CD4-positive, alpha-beta T cell treated with Interleukin-2 at 100 ng/mL for 4 hours (primary cell): ENCODE measurements at places on chromosomes 3 and 15.

- DNase-seq = no peak
Observed at GRCh38 chr15:86237111-86237500, 157.4 kb downstream of the AGBL1 start.

DNA sequence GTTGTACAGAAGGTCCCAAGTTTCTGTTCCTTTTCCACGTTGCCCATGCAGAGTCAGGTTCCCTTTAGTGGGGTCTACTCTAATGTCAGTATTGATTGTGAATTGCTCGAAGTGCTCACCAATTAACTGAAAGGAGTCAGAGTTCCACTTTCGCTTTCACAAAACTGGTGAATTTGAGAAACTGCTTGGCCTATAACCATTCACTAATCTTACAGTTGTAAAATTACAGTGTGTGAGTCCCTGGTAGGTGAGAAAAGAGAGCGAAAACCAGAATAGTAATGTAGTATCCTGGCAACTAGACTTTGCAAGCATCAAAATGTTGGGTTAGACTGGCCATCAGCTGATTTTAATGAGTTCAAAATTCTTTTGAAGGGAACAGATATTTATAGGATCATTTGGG is 237.5 kb upstream of the CHRM5 start:
- no peak for DNase-seq

- DNase-seq = no peak
Observed at GRCh38 chr3:41244620-41245336, 45.5 kb downstream of the CTNNB1 start.

DNA sequence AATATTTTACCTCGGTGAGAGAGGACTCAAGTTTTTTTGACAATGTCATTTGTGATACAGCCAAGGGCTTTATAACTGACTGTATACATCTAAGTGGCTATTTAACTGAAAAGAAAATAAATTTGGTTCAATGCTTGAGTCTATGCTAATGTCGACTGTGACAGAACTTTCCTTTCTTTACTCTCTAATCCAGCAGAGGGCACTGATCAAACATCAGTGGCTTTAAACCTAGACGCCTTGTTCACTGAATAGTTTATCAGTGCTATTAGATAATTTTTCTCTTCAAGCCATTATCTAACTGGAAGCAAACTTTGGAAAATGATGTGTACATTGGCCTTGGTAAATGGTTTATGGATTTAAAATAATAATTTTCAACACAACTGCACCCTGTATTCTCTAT is 285.1 kb downstream of the CHL1 start:
- DNase-seq = no peak

- DNase-seq = no peak
Observed at GRCh38 chr3:190193210-190193609, 72.5 kb upstream of the P3H2 start.

DNA sequence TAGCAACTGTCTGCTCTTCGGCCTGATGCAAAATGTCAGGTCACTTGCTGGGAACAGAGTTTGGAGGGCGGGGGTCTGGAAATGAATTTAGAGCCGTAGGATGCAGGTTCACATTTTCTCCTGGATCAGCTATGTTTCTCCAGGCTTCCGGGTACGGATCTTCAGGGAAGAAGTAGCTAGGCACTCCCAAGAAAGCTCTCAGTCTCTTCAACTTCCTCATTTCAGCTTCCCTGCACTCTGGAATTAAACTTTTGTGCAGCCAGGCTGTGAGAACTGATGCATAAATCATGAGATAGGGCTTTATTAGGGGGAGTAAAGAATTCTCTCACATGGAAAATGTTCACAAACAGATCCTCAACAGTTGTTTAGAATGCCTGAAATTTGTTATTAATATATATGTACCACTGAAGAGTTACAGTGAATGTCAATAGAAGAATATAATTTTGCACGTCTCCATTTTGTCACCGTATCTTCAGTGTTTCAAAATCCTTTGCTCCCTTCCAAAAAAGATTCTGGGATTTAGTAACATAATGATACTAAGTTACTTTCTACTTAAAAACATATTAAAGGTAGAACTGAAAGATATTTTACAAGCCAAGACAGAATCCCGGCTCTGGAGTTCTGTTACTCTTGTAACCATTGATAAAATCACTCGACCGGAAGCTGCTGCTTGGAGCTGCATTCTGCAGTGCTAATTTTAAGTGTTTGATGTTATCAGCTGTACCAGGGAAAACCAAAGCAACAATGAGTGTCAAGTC is 178.5 kb upstream of the P2RY1 start:
- DNase-seq = no peak

- no peak for DNase-seq
Observed at GRCh38 chr3:166390303-166390702, 553.1 kb upstream of the BCHE start.

GRCh38 chr15:42405863-42406482 is 46.7 kb downstream of the CAPN3 start:
- no peak for DNase-seq

GRCh38 chr3:53820756-53821580 is 25.3 kb downstream of the CHDH start:
- DNase-seq = no peak

DNA sequence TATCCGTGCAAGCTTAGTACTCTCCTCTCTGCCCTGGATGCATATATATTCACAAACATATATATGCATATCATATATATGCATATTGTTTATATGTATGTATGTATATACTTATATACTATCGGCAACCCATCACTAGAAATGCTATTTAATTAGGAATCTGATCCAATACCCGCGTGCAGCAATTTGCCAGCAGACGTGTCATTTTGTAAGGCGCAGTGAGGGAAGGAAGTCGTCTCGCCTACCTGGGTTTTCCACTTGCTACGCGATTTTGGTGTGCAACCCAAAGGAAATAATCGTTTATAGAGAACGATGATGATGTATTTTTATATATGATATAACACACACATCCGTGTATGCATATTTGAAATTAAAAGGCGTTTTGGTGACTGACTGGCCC is 5.6 kb upstream of the FEZF2 start:
- DNase-seq = no peak

- DNase-seq = no peak
Observed at GRCh38 chr15:62958528-62959363, 83.8 kb upstream of the TPM1 start.

DNA sequence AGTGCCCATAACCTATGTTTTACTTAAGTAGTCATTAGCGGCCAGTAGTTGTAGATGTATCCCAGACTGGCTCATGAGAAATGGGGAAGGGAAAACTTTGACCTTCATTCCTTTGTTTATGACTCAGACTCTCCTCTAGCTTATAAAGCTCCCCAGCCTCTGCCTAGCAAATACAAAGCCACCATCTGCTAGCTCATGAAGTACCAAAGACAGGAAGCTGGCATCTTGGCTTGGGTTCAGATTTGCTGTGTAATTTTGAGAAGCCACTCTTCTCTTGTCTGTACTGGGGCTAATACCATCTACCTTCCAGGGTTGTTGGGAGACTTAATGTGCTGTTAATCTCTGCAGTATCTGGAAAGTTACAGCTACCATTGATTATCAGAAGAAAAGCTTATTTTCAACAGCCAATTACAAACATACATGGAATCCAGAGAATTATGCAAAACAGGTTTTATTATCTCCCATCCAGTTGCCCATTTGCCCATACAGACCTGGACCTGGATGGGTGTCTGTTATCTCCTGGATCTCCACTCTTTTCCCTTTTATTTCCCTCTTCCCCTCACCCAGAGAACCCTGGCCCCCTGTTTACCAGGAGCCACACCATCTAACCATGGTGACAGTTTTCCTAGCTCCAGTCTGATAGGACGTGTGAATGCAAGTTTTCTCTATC is 153.8 kb downstream of the SEMA6D start:
- no peak for DNase-seq

DNA sequence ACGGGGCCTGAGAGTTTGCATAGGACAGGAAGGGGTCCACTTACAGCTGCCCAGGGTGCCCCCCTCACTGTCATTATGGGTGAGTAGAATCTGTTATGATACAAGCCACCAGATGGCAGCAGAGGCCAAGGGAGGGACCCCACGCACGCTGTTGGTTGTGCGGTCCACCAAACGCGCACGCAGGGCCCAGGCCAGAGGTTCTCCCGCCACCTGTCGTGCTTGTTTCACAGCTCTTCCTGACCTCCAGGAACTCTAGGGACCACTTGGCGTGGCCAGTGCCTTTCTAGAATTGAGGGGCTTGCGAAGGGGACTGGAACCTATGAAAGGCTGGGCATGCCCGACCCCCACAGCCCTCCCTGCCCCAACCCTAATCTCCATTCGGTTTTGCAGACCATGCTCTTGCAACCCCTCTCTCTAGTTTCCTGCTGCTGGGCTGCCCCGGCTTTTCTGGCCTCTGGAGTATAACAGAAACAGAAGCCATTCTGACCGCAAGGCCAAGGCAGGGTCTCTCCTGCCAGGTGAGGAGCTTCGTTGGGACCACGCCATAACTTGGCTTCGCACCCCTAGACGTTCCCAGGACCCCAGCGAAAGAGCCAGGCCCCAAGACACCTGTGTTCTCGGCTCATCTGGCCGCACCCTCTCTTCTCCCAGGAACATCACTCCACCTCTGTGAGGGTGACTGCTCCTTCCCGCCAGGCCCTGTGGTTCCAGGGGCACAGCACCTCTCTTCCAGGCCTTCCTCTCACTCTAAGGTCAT is 46.0 kb downstream of the ALDH1L1 start:
- peak; percentile 29 for DNase-seq
